Fibroblast of lung (primary cell): ENCODE measurements at places on chromosomes 5 and 9. TPM values are rescaled to one million over a fixed set of nuclear protein-coding genes. Genes with fewer than 3 reads are reported as not detected.

The MRPS30 gene
- total RNA-seq = 65.0 and 74.0 TPM in 2 replicates

The LMX1B gene
- not detected in 2 replicates for total RNA-seq

The OLFML2A gene
- 30.6 and 33.7 TPM in 2 replicates for total RNA-seq

The PCDHA7 gene
- total RNA-seq = 0.26 and 2.1 TPM in 2 replicates

- H3K4me1 ChIP-seq = peaks cover 12% of the 10 kb centered on the region
- H3K4me3 ChIP-seq = no peak overlapping the region
- no peak for DNase-seq
- no peaks in the 10 kb centered on the region for H3K27me3 ChIP-seq
Observed at GRCh38 chr9:115192280-115192679, 74.3 kb upstream of the TNC start.

DNA sequence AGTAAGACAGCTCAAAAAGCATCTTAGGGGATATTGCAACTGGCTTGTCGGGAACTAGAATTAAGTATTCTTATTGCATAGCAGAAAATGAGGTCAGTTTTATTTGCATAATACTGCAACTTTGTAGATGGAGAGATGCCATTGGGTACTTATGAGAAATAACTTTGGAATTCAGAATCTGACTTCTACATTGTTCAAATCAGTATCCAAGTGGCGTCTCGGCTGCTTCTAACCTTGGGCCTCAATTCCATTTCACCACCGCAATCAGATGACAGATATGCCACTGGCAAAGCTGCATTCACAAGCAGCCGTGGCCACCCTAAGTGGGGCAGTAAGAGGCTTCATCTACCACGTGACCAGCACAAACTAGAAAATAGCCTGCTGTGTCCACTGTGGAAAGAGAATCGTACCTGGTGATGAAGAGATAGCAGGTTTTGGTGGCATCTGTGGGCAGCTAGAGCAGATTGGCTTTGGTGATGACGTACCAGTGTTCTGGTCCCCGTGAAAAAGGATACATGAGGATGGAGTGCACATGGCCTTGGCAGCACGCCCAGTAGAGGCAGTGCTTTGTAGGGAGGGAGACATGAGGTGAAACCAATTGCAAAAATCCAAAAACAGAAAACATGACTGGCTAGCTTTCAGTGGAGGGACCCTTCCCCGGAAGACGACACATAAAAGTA, 116.6 kb downstream of the KLHL3 start:
- H3K4me3 ChIP-seq = no peak overlapping the region
- no peaks in the 10 kb centered on the region for H3K36me3 ChIP-seq
- DNase-seq = peak; percentile 96
- no peaks in the 10 kb centered on the region for H3K27me3 ChIP-seq
- peak overlapping the region; percentile 11 for H3K27ac ChIP-seq

GRCh38 chr5:5558638-5559527, 136.4 kb downstream of the ICE1 start:
- DNase-seq = no peak
- no peaks in the 10 kb centered on the region for H3K36me3 ChIP-seq
- H3K4me3 ChIP-seq = no peak overlapping the region
- H3K27me3 ChIP-seq = no peaks in the 10 kb centered on the region
- no peaks in the 10 kb centered on the region for H3K4me1 ChIP-seq
